ENCODE measurements at places on chromosomes 1 and 21.

GRCh38 chr1:116605315-116605714 lies 34.5 kb upstream of the CD58 start:
- no peak for DNase-seq

DNA sequence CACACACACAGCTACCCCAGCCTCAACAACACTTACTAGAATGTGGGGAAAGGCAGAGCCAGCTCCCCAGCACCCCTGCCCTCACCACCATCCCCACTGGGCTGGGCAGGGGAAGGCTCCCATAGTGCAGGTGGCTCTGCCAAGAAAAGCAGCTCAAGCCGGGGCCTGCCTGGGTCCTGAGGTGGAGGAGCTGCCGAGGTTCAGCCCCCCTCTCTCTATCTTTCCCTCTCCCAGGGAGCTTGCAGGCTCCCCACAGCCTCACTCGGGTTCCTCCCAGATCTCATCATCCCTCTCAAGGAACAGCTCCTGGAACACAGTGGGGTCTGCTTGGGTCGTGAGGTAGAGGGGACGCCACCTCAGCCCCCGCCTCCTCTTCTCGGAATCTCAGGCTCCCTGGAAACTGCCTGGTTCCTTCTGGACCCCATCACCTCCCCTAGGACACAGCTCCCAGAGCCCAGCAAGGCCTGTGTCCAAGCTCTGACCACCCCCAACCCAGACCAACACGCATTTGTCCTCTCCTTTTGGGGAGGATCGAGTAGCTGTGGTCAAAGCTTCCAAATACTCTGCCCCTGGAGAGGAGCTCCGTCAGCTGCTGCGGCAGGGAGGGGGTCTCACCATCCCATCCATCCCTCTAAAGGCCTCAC lies 704 bp downstream of the S100A16 start:
- DNase-seq: no peak

DNA sequence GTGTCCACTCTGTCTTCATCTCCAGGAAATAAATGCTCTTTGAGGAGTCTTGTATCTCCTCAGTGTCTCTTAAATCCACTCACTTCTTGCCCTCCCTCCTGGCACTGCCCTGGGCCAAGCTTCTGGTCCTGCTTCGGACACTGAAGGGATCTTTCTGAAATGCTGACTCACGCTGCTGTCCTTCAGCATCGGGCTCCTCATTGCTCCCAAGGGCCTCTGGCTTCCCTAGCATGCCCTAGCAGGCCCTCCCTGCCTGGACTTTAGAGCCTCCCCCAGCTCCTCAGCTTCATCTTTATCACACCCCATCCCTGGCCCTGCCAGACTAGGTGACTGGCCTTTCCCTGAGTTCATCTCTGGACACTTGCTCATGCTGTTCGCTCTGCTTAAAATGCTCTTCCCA lies 96.6 kb downstream of the FOXD2 start:
- DNase-seq: no peak

DNA sequence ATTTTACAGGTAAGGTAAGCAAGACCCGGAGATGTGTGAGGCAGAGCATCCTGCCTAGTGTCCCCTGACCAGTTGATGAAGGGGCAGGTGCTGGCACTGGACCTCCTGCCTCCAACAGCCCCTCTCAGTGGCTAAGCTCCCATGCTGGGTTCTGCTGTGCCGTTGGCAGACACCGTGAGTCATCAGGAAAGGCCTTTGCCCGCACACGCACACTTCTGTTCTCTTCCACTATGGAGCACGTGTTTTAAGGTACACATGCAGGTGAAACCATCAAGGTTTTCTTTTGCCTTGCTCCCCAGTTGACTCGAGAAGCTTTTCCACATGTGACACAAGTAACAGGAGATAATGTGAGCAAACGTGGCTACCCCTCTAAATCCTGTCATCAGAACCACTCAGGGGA lies 207.9 kb downstream of the RRAGC start:
- DNase-seq: no peak

GRCh38 chr1:154896771-154897286 lies 26.7 kb upstream of the KCNN3 start:
- DNase-seq: no peak

DNA sequence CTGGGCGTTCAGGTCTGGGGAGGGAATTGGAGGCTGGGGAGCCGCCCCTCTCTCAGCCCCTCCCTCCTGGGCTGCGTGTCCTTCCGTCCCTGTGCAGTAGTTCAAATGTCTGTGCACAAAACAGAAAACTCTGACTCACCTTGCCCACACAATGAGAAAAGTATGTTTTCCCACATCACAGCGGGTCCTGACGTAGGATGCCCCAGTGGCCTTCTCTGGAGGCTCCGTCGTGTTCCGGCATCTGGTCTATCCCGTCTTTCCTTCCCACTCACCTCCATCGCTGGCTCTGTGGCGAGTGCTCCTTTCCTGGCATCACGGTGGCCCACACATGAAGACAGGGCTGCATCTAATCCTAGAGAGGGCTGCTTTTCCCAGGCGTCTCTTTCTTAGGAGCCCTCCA lies 224.0 kb downstream of the KAZN start:
- no peak for DNase-seq

GRCh38 chr1:10624256-10625050 lies 149.7 kb downstream of the PEX14 start:
- no peak for DNase-seq

- DNase-seq: no peak
Observed at GRCh38 chr1:112704391-112704933, 2.5 kb downstream of the RHOC start.

DNA sequence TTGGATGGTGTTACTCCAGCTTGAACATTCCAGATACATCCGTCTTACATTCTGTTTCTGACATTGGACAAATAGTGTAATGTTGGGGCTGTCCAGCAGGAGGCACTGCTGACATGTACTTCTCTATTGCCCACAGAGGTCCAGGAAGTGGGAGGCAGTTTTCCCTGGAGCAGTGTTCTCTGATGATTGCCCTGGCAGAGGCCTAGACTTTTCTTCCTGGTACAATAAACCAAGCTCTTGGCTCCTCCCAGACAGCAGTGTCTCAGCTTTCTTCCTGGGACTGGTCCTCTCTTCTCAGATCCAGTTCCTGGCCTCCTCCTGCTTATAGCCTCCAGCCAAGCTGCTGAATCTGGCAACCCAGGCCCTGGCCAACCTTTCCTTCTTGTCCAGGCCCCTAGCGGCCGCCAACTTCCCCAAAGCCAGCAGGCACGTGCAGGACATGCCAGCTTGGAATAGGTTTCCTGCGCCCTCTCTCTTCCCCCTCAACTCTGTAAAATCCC lies 14.9 kb upstream of the IFNLR1 start:
- DNase-seq: peak; percentile 93

DNA sequence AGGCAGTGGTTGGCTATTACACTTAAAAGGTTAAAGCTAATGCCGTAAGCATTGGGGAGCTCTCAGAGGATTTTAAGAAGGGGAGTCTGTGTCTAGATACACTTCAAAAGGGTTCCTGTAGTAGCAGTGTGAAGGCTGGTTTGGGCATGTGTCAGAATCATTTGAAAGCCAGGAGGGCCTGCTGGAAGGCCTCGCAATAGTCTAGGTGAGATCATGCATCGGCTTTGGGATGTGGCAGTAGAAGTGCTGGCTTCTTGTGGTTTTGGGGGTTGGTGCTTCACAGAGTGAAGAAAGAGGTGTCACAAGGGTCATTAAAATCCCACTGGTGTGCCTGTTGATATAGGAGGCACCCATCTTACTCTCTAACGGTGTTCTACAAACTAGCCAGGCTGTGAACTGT lies 85.7 kb downstream of the ST6GALNAC3 start:
- no peak for DNase-seq

DNA sequence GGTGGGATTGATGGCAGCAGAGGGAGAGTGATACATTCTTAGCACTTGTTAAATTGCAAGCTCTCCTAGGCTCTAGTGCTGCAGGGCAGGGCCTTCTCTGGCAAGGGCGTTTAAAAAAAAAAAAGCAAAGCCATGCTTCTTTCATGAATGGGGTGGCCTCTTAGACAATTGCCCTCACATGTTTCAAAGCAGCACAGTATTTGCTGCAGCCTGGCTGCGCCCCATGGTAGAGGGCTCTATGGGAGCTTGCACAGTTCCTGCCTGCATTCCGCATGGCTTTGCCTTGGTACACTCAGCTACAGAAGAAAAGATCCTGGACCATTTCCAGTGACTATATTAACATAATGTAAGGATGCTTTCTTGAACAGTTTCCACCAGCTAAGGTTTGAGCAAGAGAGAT lies 267.2 kb downstream of the ZNF648 start:
- no peak for DNase-seq

DNA sequence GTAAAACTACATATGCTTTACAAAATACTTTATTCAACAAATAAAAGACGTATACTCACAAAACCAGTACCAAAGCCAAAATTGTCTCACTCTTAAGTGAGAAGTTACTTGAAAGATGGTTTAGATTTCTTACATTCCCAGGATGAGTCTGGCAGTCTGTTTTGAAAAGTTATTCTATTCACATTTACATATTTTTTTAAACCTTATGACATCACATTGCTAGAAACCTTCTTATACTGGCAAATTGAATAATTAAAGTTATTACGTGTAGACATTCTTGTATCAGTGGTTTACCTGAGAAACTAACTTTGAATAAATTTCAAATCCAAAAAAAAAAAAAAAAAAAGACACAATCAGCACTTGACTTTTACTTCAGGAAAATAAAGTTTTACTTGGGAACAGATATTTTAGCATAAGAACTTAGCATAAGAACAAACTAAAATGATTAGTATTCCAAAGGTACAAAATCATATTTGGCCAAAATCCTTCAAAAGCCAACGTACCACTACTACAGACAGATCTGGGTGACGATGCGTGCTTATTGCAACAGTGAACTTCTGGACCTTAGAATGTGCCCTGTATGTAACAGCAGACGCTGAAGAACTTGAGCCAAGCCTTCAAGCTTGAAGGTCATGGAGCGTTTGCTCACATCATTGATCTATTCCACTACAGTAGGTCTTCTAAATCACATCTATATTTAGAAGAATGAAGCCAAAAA lies 2.5 kb downstream of the CDC42BPA start:
- no peak for DNase-seq

GRCh38 chr1:154845879-154846278 lies 24.2 kb downstream of the KCNN3 start:
- no peak for DNase-seq

DNA sequence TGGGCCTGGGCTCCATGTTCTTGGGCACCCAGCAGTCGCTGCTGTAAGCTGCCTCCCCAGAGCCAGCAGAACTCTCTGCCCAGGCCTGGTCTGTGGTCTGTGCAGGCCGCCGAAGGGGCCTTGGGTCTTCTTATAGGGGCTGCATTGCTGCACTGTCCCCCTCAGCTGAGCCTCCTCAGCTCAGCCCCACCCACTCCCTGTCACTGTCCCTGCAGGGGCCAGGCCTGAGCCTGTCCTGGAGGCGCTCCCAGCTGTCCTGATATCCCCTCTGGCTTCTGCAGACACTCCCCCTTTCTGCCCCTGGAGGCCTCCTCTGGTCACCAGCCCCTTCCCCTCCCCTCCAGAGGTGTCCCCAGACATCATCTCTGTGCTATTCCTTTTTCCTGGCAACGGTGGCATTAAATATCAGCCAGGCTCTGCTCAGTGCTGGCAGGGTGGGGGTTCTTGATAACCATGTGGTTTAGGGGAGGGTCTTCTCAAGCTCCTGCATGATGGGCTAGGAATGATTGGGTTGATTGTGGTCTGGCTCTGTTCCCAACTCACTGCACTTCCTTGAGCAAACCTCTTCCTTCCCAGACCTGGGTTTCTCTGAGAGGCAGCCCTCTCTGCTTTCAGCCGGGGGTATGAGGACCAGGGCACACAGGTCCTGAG lies 3.7 kb upstream of the FOXO6 start:
- DNase-seq: peak; percentile 52

GRCh38 chr1:162663589-162664106 lies 31.4 kb downstream of the DDR2 start:
- DNase-seq: peak; percentile 82

DNA sequence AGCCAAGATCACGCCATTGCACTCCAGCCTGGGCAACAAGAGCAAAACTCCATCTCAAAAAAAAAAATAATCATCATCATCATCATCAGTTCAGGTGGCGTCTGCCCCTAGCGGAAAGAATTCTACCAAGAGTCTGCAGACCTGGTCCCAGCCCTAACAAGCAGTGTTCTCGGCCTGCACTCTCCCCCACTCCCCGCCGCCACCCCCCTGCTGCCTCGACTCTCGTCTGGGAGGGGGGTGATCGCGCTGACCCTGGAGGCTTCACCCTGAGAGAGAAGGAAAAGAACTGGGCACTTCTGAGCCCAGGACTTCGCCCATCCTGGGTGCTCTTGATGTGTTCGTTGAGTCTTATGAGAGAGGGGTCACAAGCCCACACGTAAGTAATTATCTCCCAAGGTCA lies 160.1 kb upstream of the TMEM51 start:
- no peak for DNase-seq

GRCh38 chr1:23472351-23473036 lies 11.5 kb downstream of the ASAP3 start:
- DNase-seq: no peak

DNA sequence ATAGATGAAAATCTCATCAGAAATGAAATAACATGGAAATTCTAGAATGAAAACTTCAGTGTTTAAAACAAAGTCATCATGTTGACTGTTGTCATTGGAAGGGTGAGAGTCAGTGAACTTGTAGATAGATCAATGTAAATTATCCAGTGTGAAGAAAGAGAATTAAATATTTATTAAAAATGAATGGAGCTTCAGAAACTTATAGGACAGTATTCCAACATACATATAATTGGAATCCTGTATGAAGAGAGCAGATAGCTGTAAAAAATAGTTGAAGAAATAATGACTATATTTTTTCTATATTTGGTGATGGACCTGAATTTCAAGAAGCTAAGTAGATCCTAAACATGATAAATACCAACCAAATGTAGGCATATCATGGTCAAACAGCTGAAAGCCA lies 60.0 kb downstream of the MAN1A2 start:
- no peak for DNase-seq

GRCh38 chr1:99613716-99614115 lies 32.2 kb upstream of the PALMD start:
- no peak for DNase-seq

- DNase-seq: no peak
Observed at GRCh38 chr21:45972353-45972715, 9.2 kb upstream of the COL6A1 start.

GRCh38 chr1:170692866-170693575 lies 29.1 kb downstream of the PRRX1 start:
- no peak for DNase-seq

DNA sequence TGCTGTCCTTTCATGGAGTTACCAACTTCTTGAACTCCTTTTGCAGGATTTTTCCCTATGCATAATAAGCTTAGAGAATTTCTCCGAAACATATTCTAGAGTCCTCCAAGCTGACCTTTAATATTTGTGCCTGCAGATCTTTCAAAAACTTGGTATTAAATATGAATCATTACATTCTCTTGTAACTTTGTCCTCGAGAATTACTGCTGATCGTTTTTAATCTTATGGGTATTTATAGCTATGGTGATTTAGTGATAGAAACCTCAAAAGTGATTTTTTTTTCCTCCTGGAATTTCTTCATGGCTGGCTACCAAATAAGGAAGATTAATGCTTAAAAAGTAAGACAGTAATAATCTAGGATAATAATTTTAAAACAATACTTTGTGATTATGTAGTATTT lies 39.1 kb downstream of the MAP3K21 start:
- no peak for DNase-seq

All from SK-N-MC (cell line).